Substantia nigra (tissue), 51 donors: ENCODE measurements at places on chromosomes 2 and 18.

GRCh38 chr2:227406177-227407031 is 18.7 kb upstream of the SCYGR1 start:
- peak; percentile 14 for DNase-seq

DNA sequence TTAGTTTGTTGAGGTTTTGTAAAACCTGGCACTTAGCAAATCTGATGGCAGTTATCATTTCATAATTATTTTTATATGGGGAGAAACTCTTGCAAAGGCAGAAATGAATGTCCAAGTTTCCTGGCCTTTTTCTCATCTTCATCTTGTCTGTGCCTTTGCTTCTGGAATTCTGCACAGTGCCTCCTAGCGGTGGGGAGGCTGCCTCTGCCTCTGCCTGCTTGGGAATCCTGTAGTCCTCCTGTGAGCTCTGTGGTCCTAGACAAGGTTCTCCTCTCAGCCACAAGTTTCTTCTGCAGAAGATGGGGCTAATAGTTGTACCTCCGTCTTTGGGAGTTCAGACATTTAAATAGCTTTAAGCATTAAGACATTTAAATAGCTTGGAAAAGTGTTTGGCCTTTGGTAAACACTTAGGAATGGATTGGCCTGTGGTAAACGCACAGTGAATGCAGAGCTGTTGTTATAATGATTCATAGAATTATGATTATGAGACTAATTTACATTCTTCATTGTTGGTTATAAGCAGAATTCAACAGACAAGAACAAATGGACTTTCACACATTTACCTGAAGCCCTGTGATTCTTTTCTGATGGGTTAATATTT is 101.2 kb downstream of the ZNF236 start:
- no peak for DNase-seq

- DNase-seq, result no peak
Measured at GRCh38 chr2:239288951-239289511, 111.8 kb downstream of the HDAC4 start.

DNA sequence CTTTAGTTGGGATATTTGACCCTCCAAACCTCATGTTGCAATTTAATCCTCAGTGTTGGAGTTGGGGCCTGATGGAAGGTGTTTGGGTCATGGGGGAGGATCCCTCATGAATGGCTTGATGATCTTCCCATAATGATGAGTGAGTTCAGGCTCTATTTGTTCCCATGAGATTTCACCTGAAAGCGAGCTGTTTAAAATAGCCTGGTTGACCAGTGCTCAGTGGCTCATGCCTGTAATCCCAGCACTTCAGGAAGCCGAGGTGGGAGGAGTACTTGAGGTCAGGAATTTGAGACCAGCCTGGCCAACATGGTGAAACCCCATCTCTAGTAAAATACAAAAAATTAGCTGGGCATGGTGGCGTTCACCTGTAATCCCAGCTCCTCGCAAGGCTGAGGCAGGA is 14.9 kb upstream of the PSME4 start:
- DNase-seq, result no peak

- DNase-seq, result no peak
Measured at GRCh38 chr18:36215577-36215976, 28.3 kb downstream of the MOCOS start.

DNA sequence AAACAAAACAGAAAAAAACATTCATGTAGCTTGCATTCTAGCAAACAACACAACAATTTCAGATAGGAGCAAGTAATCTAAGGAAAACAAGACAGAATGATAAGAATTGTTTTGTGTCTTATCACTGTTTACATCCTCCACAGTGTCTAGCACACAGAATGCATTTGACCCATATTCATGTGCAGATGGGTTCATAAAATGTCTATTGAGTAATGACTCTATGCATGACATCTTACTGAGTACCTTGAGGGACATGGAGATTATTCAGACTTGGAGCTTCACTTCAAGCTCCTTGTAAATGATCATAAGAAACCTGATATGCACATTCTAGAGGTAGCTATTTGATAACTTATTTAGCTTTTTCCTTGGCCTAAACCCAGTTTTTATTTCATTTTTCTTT is 69.0 kb downstream of the DTNA start:
- DNase-seq, result no peak

GRCh38 chr18:24063121-24063731 is 48.7 kb downstream of the TTC39C start:
- no peak for DNase-seq

GRCh38 chr18:24397131-24397693 is 412 bp downstream of the OSBPL1A start:
- DNase-seq, result peak; percentile 57

DNA sequence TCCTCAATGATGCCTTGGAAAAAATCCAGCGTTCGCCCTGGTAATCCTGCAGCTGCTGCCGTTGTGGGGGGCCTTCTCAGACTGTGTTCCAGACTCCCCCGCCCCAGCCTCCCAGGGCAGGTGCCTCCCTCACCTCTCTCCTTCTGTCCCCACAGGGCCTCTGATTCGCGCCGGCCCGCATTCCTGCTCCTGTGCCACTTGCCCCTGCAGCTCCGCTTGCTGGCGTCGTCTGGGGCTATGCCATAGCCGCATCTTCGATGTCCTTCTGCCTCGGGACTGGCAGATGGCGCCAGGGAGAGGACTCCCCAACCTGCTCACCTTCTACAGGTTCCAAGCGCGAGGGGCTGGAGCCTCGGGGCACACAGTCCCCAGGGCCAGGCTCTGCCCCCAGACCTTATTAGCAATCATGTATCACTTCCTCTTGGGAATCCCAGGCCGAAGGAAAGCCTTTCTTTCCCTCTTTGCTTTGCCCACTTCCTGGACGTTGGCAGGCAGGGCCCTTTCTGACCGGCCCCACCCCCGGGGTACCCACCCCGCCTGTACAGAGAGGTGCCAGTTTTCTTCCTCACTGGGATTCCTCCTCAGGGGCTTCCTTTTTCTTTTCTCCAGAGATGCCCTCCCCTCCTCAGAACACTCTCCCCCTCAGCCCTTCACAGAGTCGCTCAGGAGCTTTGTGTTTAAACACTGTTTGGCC is 4.4 kb downstream of the SPATA3 start:
- no peak for DNase-seq

DNA sequence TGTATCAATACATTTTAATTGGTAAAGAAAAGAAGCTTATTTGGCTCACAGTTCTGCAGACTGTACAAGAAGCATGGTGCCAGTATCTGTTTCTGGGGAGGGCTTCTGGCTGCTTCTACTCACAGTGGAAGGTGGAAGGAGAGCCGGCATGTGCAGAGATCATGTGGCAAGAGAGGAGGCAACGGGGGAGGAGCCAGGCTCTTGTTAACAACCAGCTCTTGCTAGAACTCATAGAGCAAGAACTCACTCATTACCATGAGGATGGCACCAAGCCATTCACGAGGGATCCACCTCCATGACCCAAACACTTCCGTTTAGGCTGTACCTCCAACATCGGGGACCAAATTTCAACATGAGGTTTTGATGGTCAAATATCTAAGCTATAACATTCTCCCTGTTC is 7.5 kb downstream of the PARD6G start:
- no peak for DNase-seq

GRCh38 chr2:230875347-230876315 is 10.9 kb downstream of the ITM2C start:
- DNase-seq, result no peak

DNA sequence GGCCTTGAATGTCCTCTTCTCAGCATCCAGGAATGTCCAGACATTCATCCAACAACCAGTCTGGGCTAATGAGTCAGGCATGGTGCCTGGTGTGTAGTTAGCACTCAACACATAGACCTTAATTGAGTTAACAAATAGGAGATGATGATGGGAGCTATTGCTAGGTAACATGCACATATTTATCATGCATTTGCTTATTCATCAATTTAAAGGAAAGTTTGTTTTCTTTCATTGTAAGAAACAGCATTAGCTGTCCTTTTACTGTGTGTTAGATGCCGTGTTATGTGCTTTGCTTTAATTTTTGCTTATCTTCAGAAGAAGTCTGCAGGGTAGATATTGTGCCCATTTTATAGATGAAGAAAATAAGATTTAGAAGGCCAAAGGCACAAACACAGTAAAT is 43.2 kb downstream of the TSN start:
- DNase-seq, result no peak

DNA sequence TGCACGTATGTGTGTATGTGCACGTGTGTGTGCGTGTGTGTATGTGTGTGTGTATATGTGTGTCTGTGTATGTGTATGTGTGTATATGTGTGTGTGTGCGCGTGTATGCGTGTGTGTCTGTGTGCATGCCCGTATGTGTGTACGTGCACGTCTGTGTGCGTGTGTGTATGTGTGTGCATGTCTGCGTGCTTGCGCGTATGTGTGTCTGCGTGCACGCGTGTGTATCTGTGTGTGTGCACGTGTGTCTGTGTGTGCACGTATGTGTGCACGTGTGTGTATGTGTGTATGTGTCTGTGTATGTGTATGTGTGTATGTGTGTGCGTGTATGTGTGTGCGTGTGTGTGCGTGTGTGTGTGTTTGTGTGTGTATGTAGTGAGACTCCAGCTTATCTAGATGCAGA is 97.5 kb upstream of the SPATS2L start:
- no peak for DNase-seq

DNA sequence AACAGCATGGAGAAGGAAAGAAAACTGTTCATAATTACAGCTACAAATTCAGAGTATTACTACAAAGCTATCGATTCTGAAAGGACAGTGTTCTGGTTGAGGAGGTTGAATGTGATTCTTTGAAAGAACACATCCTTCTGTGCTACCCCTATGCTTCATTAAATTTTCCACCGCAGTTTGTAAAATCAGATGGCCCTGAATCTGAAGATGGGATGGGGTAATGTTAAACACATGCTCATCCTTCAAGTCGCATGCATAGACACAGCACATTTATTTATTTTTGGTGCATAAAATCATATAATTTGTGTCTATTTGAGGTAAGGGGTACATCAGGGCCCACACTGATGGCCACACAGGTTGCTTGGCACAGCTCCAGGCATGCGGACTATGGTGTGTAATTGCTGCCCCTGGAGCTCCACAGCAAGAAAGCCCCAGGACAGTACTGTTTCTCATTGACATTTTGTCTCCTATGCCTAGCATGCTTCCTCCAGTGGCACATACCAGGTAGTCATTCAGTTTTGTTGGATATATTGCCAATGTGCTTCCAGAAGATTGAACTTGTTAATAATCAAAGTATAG is 238.8 kb upstream of the TANK start:
- DNase-seq, result no peak

DNA sequence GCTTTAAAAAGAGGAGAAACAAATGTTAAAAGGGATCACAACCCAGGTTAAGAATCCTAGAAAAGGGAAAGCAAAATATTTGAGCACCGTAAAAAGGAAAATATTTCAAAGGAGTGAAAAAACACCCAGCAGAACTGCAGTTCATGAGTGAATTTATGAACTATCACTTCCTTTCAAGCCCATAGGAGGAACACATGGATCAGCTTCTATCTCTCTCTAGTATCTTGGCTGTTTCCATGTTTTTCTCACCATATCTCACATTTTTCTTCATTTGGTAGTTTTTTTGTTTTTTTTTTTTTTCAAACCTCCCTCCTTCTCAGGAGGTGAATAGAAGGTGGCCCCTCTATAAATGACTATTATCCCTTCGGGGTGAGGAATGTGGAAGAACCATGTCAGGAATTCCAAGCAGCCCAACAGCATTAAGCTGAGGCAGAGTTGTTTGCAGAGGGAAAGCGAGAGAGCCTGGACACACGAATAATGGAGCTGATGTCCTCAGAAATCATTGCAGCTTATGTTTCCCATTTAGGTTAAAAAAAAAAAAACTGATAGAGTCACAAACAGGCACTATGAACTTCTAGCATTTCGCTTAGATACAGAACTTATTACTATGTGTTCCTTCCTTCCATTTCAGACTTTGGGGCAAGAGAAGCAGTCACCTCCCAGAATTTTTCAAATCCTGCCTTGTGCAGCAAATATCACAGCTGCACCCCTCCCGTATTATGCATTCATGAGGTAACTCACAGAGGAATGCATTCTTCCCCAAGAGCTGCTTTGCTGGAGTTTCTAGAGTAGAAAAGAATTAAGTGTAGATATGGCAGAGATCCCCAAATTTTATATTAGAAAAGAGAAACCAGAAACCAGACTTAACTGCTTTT is 315.6 kb downstream of the IRS1 start:
- DNase-seq, result no peak

DNA sequence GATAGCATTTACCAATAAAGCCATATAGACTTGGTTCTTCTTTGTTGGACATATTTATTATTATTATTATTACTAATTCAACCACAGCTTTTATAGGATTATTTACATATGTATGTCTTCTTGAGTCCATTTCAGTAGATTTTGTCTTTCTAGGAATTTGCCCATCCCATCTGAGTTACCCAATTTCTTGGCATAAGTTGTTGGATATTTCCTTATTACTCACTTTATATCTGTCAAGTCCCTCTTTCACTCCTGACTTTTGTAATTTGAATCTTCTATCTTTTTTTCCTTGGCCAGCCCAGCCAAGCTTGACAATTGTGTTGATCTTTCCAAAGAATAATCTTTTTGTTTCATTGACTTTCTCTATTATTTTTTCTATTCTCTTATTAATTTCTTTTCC is 543.7 kb downstream of the SUCLG1 start:
- DNase-seq, result no peak

DNA sequence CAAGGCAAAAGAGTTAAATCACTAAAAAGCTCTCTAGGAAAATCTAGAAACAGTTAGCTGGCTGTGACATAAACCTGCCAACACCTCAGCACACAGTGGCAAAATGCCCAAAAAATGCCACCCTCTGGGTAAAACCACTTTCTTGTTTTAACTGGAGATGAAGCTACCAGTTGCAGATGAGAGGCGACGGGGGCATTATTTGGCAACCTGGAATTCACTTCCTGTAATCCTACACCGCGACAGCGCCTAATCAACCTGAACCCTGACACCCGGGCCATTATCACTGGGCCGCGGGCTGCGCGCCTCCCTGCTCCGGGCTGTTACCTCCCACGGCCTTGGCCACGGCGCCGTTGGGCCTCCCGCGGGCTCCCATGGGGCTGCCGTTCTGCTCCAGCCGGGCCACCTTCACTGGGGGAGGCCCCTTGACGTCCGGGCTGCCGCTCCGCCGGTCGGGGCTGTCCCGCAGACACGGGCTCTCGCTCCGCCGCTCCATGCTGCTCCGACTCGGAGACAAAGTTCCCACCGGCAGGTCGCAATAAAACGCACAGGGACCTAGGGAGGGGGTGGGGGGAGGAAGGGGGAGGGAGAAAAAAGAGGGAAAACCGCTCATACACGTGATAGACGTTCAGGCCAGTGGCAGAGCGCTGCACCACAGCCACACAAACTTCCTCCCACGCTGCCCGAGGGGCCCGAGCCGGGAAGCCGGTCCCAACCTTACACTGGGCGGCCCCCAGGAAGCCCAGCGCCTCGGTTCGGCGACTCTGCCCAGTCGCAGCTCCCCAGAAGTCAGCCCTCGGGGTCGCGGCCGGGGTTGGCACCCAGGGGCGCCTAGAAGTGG is 2.0 kb downstream of the SATB2 start:
- DNase-seq, result no peak

- DNase-seq, result no peak
Measured at GRCh38 chr2:10885094-10885860, 26.5 kb upstream of the KCNF1 start.

DNA sequence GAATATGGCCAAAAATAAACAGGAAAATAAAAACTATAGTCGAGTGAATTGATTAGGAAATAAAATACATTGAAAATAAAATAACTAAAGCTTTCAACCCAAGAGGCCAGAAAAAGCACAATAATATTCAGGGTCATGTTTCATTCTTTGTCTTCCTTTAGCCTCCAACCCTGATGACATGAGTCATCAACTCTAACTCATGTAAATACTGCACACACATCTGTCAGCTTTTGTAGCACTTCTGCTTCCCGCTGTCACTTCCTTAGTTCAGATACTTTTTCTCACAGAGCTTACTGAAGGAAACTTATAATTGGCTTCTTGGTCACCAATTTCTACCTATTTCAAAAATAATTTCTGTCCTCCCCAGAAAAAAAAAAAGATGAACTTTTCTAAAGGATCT is 112.8 kb downstream of the UPP2 start:
- DNase-seq, result no peak

- no peak for DNase-seq
Measured at GRCh38 chr2:202017940-202018339, 15.7 kb upstream of the FZD7 start.
